ENCODE measurements at places on chromosomes 11 and 22.

- no peak for DNase-seq
These were observed 621 bp downstream of the KCNC1 start for GRCh38 chr11:17734986-17735817.

GRCh38 chr22:46578824-46579561 is 41.2 kb upstream of the GRAMD4 start:
- DNase-seq: no peak

GRCh38 chr11:102302241-102302640 is 15.0 kb upstream of the BIRC3 start:
- DNase-seq: no peak

DNA sequence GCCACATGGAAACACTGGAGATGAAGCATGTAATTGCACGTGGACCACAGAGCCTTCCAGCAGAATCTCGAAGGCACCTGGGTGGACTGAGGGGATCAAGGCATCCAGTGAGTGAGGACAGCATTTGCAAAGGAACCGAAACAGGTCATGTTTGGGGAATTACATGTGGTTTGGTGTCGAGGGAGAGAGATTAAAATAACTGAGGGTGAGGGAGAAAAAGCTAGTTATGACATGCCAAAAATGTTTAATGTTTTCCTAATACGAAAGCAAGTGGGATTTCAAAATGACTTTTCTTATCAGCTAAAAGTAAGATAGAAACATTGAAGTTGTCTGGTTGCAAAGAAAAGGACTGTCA is 157.1 kb downstream of the BLID start:
- no peak for DNase-seq

DNA sequence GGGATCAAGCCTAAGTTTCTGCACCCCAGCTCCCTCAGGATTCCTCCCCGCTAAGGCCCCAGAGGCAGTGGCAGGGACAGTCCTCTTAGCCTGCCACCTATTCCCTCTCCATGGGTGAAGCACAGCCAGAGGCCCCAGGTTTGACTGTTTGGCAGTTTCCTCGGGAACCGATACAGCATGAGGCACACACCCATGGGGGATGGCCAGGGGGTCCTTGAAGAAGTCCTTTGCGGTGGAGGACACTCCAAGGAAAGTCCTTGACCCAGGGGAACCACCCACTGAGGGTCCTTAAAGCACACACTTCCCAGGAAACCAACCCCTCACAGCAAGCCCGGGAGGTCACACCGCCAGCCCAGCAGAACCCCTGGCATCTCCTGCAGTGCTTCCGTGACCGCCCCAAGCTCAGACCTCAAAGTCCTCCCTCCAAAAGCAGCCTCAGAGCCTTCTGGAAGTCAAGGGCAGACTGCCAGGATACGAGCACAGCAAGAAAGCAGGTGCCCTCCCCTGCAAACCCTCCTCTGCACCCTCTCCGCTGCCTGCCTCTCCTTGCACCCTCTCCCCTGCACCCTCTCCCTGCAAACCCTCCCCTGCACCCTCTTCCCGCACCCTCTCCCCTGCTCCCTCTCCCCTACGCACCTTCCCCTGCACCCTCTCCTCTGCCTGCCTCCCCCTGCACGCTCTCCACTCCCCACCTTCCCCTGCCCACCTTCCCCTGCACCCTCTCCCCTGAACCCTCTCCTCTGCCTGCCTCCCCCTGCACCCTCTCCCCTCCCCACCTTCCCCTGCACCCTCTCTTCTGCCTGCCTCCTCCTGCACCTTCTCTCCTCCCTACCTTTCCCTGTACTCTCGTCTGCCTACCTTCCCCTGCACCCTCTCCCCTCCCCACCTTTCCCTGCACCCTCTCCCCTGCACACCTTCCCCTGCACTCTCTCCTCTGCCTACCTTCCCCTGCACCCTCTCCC is 1.4 kb downstream of the SIGIRR start:
- DNase-seq: no peak

- DNase-seq: no peak
These were observed 1.1 kb downstream of the THAP12 start for GRCh38 chr11:76379807-76380158.

GRCh38 chr11:73473252-73473651 is 97.1 kb downstream of the RELT start:
- no peak for DNase-seq

DNA sequence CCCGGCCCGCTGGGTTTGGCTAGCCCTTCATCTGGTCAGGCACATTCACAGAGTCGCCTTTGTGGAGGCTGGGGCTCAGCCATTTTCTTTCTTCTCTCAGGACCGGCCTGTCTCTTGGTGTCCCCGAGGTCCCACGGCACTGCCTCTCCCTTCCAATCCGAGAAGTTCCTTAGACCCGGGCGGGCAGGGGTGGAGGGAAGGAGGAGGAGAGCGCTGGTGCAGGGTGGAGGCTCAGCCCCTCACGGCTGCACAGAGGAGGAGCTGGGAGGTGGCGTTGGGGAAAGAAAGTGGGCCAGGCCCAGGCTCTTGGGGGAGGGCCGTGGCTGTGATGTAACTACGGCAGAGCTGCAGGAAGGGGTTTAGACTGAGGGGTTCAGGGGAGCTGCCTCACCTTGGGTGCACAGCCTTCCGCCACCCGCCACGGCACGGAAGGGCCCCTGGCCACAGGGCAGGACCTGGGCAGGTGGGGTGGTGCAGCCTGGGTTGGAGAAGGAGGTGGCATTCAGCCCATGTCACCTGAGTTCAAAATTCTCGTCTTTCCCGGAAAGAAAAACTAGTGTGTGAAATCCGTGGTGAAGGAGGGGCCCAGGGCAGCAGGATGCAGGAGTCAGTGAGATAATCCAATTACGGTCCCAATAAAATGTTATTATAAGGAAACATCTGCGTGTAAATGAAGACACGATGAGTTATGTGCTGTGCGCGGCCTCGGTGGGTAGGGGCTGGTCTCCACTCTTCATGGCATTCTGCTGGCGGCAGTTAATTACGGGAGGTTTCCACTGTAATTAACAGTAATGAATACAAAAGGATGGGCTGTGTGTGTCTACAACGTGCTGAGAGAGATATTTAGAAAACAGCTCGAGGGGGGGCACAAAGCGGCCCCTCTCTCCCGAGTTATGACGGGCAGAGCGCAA is 1.7 kb downstream of the BRSK2 start:
- no peak for DNase-seq

- no peak for DNase-seq
These were observed 27.8 kb upstream of the SHISAL1 start for GRCh38 chr22:44340271-44341239.

GRCh38 chr22:38069372-38070249 is 12.4 kb downstream of the PICK1 start:
- DNase-seq: no peak

DNA sequence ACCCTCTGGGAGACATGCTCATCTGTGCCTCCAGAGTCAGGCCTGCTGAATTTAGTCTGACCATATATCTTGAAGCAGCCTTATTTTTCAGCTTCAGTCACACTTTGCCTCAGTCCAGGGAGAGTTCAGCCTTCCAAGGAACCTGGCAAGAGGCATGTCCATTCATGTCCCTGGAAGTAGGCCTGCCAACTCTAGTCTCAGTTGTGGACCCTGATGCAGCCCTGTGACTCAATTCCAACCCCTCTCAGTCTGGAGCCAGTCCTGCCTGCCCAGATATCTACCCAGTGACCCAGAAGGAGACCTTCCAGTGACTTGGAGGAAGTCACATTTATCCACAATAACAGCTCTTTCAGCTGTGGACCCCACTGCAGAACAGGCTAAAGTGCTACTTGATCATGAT is 566.6 kb downstream of the TMEM135 start:
- no peak for DNase-seq

- DNase-seq: no peak
These were observed 51.0 kb downstream of the TEAD1 start for GRCh38 chr11:12725055-12725862.

Measured in BJ (cell line).